ENCODE measurements at places on chromosomes 13 and 19.

- no peak for DNase-seq
Observed at GRCh38 chr13:39148513-39148961, 110.3 kb downstream of the NHLRC3 start.

GRCh38 chr19:2552859-2553258 lies 76.9 kb downstream of the GADD45B start:
- DNase-seq = no peak

GRCh38 chr19:43538922-43539321 lies 5.9 kb downstream of the ZNF575 start:
- no peak for DNase-seq

GRCh38 chr13:107992542-107992941 lies 222.8 kb downstream of the LIG4 start:
- DNase-seq = no peak

- DNase-seq = no peak
Observed at GRCh38 chr19:41226053-41226873, 7.2 kb downstream of the AXL start.

DNA sequence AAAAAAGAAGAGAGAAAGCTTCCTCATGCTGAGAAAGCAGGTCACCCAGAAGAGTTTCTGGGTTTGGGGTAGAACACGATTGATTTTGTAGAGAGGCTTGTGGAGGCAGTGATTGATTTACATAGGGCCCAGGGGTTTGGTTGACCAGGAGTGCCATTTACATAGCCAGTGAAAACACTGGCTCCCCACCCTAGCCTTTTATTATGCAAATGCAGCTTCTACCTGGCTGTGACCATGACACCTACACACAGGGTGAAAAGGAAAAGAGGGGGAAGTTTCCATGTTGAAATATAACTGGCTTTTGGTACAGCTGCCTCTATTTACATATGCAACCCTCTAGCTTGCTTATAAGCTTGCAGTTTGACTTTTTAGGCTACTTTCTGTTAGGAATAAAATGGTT lies 62.0 kb downstream of the ZNF100 start:
- DNase-seq = no peak

DNA sequence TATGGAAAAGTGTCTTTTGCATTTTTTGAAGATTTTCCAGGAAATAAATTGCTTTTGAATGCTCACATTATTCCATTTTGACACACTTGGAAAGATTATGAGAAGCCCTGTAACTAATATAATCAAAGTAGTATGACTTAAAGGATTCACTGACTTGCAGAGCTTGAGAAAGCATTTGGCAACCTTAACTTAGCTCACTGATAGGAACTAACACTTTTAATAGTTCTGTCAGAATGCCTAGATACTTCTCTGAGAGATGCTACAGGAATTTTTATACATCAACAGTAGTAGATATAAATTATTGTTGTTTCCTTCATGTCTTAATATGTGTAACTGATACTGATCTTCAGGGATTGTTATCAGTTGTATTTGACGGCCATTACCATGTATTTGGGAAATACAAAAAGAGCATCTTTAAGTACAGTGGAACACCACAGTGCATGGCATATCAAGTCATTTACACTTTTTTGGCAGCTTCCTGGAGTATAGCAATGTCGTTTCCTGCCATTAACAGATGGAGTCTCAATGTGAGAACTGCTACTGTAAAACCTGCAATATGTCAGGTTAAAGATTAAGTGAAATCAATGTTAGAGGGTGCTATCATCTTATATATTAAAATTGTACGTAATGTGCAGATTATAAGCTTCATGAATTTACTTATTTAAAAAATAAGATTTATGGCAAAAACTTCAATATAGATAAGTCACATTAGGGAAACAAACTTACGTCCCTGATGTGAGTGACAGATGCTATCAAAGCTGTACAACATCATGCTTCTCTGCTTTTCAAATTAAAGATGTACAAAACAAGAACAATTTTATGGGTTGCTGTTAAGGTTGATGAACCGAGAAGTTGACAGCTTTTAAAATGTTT lies 1159.8 kb upstream of the MIR17HG start:
- DNase-seq = no peak

- DNase-seq = no peak
Observed at GRCh38 chr13:58953638-58954037, 1210.1 kb downstream of the DIAPH3 start.

GRCh38 chr13:107266657-107267056 lies 698.7 kb upstream of the ARGLU1 start:
- no peak for DNase-seq

DNA sequence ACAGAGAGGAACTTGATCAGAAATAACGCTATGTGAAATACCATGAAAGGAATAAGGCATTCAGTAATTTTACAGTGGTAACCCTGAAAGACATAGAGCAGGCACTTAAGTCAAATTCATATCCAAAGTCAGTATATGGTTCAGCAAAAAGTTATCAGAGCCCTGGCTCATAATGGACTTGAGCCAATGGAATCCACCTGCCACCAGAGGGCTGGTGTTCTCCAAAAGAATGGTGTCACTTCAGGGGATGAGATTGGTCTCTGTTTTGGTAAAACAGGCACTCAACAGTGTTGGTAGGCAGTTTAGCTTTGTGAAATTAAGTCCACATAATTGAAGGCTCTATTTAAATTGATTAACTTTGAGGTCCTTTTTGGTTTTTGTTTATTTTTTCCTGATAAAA lies 93.9 kb downstream of the LIG4 start:
- DNase-seq = no peak

DNA sequence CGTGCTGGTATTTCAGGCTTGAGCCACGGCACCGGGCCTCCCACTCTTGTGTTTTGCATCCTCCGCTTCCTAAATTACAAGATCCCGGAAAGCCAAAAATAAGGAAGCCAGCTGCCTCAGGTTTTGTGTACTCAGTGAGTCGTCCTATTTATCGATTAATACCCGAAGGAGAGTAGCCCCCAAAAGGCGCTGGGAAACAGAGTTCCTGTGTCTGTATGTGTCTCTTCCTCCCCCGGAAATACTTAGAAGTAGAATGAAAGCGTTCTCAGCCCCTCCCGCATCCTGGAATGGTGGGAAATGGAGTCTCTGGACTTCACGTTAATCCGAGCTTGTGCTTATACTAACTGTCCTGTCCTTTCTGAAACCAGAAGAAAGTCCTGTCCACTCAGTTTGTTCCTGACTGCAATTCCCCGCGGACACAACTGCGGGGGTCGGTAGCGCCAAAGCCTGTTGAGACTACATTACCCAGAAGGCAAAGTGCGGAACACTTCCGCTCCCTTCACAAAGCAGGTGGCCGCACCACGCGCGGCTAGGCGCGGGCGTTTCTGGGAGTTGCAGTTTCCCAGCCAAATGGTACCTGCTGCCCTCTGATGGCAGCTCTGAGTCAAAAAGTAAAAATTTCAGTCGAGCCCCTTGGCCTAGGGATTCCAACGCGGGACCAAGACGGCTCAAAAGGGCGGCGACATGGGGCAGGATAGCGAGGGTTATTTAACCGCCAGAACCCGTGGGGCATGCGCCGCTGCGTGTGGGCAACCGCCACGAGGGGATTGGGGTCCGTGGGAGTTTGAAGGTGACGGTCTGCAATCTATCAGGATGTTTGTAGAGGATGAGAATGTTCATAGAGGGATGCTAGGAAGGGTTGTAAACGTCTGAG lies 2.2 kb upstream of the GSK3A start:
- DNase-seq = no peak

GRCh38 chr19:29516821-29517395 lies 8.9 kb upstream of the VSTM2B start:
- no peak for DNase-seq

GRCh38 chr13:111219950-111220349 lies 100.5 kb upstream of the TEX29 start:
- no peak for DNase-seq

DNA sequence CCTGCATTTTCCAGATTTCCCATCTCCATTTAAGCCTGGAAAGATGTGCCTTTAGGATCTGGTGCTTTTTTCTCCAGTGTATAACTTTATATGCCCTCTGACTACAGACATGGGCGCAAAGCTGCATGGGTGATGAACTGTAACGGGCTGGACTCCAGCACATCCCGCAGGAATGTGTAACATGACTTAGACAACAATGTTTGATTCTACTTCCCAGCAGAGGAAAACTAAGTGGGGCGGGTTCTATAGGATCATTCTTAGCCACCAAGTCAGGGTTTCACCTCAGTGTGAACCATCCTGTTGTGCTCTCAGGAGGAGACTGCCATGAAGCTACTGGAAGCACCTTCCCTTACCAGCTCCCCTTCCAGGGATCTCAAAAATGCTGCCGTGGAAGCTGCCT lies 93.2 kb upstream of the SERP2 start:
- DNase-seq = no peak

- DNase-seq = no peak
Observed at GRCh38 chr19:1488282-1488601, 1.9 kb downstream of the PCSK4 start.

GRCh38 chr19:6421075-6422014 lies 3.3 kb downstream of the KHSRP start:
- DNase-seq = no peak

GRCh38 chr19:18637673-18638630 lies 1.1 kb downstream of the KLHL26 start:
- no peak for DNase-seq

DNA sequence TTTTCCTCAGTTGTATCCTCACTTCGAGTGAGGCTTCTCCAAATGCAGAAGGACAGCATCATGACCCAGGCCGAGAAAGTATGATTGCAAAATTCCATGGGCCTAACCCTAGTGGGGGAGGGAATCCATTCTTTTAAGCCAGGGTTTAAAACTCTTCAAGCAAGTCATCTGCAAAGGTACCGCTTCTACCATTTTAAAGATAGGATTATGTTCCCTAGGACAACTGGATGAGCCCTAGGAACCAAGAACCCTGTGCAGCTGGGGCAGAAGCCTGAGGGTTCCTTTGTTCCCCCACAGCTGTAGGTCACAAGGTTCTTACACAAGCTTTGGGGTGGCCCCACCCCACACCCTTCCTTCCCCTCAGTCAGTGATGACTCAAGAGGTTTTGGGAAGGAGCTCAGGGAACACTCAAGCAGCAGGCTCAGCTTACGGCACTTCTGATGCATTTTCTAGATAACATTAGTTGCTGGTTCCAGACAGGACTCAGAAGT lies 13.5 kb downstream of the ARL11 start:
- no peak for DNase-seq

- DNase-seq = no peak
Observed at GRCh38 chr13:50401049-50401505, 385.8 kb downstream of the KCNRG start.

DNA sequence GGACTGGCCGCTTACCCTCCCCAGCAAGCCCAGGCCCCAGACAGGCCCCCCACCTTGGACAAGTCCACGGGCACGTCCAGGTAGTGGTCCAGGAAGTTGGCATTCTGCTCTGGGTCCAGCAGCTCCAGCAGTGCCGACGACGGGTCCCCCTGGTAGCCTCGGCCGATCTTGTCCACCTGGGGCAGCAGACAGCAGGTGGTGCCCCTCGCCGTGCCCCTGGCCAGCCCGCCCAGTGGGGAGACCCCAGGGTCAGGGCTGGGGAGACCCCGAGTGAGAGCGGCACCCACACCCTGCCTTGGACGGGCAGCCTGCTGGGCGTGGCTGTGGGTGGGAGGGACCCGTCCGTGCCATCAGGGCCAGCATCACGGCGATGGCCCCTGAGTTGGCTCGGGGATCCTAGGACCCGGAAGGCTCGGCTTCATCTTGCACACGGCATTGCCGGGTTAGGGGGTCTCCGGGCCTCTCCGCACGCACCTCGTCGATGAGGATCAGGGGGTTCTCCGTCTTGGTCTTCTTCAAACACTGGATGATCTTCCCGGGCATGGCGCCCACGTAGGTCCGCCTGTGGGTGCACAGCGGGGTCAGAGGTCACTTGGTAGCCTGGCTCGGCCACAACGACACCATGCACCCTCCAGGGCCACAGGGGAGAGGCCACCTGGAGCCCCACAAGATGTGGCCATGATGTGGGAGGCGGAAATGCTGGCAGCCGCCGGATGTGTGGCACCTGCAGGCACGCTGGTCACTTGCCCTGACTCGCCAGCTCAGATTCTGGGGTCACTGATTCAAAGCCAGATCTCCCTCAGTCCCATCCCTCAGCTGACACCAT lies 6.3 kb downstream of the RPL36 start:
- DNase-seq = no peak

DNA sequence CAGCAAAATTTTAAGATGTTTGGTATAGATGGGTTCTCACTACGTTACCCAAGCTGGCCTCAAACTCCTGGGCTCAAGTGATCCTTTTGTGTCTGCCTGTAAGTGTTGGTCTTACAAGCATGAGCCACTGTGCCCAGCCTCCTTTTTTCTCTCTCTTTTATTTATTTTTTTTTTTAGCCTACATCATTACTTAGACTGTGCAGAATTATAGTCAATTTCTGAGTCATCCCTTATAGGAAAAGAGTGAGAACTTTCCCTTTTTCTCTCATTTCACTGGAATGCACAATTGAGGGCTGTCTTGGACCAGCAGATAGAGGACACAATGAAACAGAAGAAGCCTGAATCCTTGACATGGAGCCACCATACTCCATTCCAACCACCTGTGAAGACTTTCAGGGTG lies 13.3 kb downstream of the TSKS start:
- DNase-seq = no peak

DNA sequence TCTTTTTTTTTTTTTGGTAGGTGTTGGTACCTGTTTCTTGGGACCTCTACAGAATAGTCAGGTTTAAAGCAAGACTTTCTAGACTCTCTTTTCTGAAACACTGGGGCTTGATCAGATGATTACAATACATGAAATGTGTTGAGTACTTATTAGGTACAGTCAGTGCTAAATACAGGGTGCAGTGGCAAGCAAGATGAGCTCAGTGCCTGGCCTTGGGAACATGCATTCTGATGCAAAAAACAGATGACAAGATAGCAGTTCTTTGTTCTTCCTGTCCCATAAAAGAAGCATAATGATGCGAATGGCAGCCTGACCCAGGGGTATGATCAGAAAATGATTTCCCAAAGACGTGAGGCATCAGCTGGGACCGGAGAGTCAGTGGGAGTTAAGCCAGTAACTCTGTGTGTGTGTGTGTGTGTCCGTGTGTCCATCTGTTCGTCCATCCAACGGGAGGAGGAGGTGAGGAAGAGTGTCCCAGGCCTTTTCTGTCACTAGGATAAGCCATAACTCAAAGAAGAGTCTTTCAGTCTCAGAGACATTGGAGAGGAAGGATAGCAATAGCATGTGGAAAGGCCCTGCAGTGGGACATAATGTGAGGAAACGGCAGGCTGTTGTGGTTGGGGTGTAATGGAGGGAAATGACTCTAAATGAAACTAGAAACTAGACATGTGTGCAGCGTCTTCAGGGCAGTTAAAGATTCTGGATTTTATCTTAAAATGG lies 32.2 kb downstream of the SLAIN1 start:
- DNase-seq = no peak

- no peak for DNase-seq
Observed at GRCh38 chr13:25871389-25872125, 180.3 kb downstream of the SHISA2 start.
